Transverse colon (tissue), 4 donors: ENCODE measurements at places on chromosomes 4 and X. TPM values are rescaled to one million over a fixed set of nuclear protein-coding genes. Genes with fewer than 3 reads are reported as not detected.

Gene GPR143
- not detected for total RNA-seq

Gene MAGEC3
- not detected for total RNA-seq

Gene AADAT
- 4.0 TPM for total RNA-seq

DNA sequence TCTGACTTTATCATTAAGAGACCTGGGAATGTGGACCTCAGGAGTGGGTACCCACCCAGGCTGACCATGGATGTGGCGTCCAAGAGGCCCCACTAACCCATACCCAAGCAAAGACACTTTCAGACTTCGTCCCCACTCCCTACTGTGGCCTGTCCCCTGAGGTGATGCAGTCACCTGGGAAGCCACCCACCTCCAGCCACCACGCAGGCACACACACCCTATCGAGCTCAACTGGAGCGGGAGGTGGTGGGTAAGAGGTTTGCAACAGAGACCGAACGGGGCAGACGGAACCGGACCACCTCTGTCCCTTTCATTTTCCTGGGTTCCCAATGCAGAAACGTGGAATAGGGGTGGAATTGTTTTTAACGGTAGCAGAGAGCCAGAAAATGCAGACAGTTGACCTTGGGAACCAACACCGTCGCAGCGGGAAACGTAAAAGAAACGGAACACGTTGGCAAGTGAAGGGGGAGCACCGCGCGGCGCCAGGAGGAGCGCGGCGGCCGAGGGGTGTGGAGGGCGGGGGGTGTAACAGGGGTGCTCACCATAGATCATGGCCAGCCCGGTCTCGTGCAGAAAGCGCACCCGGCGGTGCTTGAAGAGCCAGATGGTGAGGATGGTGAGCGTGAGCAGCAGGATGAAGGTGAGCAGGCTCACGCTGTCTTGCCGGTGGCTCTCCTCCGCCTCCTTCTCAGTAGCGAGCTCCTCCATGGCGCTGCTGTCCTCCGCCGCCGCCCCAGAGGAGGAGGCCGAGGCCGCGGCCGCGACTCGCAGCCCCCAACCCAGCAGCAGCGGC lies 559 bp downstream of the SLC9A7 start:
- no peaks in the 10 kb centered on the region for H3K27me3 ChIP-seq
- no peak overlapping the region for H3K27ac ChIP-seq
- DNase-seq = peak; percentile 12
- H3K36me3 ChIP-seq = no peaks in the 10 kb centered on the region
- H3K4me3 ChIP-seq = peak overlapping the region; percentile 48

Gene RCHY1
- total RNA-seq = 14.7 TPM

GRCh38 chr4:94168321-94168720 lies 39.3 kb upstream of the SMARCAD1 start:
- H3K4me3 ChIP-seq = no peak overlapping the region
- no peaks in the 10 kb centered on the region for H3K4me1 ChIP-seq
- DNase-seq = no peak
- no peaks in the 10 kb centered on the region for H3K27me3 ChIP-seq
- H3K36me3 ChIP-seq = no peaks in the 10 kb centered on the region

GRCh38 chr4:105060628-105061027 lies 86.0 kb upstream of the TET2 start:
- H3K27ac ChIP-seq = no peak overlapping the region
- no peaks in the 10 kb centered on the region for H3K27me3 ChIP-seq
- DNase-seq = no peak
- H3K4me3 ChIP-seq = no peak overlapping the region

GRCh38 chrX:155061760-155062159 lies 9.2 kb downstream of the CMC4 start:
- no peaks in the 10 kb centered on the region for H3K4me1 ChIP-seq
- no peak overlapping the region for H3K4me3 ChIP-seq
- H3K27ac ChIP-seq = no peak overlapping the region
- no peaks in the 10 kb centered on the region for H3K36me3 ChIP-seq
- H3K27me3 ChIP-seq = no peaks in the 10 kb centered on the region

DNA sequence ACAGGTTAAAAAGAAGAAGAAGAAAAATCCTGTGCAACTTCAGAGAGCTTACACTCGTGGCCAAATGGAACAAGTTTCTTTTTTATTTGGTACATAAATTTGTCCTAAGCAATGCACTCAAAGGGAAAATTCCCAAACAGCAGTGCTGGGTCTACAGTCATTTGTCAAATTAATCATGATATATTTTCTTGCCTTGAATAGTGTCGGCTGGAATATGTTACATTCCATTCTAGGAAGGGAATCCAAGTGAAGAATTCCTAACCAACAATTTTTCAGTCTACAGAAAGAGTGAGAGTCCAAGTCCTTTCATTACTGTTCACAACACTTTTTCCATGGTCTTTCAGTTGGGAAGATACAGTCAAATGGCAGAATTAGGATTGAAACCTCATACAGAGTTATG lies 63.9 kb downstream of the HAND2 start:
- H3K27ac ChIP-seq = no peak overlapping the region
- no peaks in the 10 kb centered on the region for H3K4me1 ChIP-seq
- H3K27me3 ChIP-seq = no peaks in the 10 kb centered on the region
- H3K4me3 ChIP-seq = no peak overlapping the region
- no peaks in the 10 kb centered on the region for H3K36me3 ChIP-seq

Gene PARM1
- total RNA-seq = 109 TPM
